Fibroblast of skin of scalp (primary cell): ENCODE measurements at places on chromosomes 3 and 15.
A peak's percentile ranks its signal among the peaks of the same experiment; 100 is the strongest.

DNA sequence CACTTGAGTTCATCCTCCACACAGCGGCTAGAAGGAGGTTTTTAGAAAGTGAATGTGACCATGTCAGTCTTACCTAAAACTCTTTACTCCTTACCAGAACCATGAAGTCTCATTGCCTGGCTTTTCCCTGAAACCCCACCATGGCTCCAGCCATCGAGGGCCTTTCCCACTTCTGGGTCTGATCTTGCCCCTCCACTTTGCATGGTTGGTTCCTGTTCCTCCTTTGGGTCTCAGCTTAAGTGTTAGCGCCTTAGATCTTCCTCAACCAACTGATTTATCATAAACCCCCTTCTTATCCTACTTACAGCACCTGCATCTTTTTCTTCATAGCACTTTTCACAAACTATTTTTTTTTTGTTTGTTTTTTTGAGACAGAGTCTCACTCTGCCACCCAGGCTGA, 45.9 kb upstream of the ULK4 start:
- DNase-seq: no peak

DNA sequence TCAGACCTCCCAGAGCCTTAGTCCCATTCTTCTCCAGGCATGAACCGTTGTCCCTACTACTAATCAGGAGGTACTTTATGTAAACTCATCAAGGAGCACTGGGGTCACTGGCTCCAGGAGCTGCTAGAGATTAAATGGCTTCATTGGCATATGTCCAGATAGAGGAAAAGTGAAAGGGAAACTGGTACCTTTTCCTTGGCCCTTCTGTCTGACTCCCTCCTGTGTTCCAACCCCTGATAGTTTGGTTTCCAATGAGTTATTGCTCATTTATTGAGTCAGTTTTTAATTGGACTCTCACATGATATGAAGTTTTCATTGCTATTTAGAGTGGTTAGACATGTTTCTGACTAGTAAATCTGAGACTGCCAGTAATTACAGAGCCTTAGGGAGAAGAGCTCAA, 130.5 kb upstream of the BFSP2 start:
- DNase-seq: no peak

GRCh38 chr15:67833710-67834511, 5.9 kb downstream of the RNU6-1 start:
- peak; percentile 43 for DNase-seq

GRCh38 chr3:157104928-157105652, 54.9 kb downstream of the CCNL1 start:
- DNase-seq: no peak

DNA sequence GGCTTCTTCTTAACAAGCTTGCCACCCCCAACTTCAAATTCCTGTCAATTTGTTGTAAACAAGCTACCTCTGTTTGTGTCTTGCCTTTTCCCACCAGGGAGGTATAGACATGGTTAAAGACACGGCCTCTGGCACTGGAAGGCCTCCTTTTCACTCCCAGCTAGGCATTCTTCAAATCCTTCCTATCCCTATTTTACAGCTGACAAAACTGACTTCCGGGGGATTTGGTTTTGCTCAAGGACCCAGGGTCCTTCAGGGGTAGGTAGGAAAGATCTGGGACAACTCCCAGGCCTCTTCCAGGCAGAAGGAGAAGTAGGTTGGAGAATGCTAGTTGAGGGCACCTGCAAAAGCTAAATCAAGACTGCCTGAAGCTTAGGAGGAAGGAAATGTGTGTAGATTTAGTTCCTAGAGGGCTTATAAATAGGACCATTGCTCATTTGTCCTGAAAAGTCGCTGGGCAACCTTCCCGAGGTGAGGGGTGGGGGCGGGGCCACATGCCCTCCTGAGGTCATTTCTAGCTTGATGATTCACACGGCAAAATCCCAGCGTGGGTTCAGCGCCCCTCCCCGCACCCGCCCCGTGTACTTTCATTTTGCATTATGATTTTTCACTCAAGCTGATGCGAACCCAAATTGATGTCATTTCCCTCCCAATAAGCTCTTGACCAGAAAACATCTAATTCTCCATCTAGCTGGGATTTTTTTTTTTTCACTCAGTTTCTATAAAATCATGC, 365.5 kb downstream of the SHQ1 start:
- peak; percentile 57 for DNase-seq

GRCh38 chr15:61196156-61196555, 32.9 kb downstream of the RORA start:
- no peak for DNase-seq

GRCh38 chr3:12289524-12289923, 654 bp downstream of the PPARG start:
- DNase-seq: no peak

DNA sequence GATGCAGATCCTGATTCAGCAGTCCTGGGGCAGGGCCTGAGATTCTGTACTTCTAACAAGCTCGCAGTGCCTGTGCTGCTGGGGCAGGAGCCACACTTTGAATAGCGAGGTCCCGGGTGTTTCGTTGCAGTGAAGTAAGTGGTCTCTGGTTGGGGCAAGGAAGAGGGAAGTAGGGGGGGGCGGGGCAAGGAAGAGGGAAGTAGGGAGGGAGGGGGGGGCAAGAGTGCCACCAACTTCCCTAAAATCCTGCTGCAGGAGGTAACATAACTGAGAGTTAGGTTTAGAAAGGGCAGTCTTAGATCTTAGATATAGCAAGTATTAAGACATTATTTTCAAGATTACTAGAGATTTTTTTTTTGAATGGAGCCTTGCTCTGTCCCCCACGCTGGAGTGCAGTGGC, 35.5 kb downstream of the CRTAP start:
- DNase-seq: no peak

DNA sequence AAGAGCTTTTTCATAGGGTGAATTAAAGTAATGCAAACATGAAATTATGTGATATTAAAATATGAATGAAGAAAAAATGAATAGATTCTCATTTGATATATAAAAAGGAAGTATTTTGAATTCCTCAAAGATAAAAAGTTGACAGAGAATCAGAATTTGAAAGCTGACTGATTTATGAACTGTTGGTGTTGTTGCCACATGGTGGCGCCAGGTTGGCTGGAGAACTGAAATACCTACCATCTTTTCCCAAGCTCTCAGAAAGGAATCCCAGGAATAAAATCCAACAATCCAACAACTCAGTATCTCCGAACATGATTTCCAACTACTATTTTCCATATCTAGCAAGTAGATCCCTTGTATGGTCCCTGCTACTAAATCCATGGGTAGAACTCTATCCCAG, 3.1 kb downstream of the MYRIP start:
- no peak for DNase-seq

DNA sequence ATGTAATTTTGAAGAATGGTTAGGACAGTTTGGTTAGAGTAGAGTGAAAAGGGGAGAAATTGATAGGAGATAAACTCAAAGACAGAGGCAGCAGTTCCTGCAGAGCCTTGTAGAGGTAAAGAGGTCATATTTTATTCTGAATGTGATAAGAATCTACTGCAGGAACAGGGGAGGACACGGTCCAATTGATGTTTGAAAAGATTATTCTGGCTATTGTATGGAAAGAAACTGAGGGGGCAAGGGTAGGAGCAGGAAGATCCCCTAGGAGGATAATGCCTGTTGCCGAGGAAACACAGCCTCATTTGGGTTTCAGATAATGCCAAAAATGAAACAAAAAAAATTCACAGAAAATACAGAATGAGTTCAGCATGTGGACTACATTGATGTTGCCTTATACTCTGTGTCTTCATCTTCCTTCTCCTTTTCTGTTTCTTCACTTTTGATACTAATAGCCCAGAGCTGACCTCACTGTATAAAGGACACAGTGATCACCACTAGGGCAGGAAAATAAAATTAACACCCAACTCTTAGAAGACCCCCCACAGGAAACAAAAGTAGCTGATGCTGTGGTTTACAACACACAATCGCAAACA, 454.6 kb upstream of the UBE2E2 start:
- no peak for DNase-seq

DNA sequence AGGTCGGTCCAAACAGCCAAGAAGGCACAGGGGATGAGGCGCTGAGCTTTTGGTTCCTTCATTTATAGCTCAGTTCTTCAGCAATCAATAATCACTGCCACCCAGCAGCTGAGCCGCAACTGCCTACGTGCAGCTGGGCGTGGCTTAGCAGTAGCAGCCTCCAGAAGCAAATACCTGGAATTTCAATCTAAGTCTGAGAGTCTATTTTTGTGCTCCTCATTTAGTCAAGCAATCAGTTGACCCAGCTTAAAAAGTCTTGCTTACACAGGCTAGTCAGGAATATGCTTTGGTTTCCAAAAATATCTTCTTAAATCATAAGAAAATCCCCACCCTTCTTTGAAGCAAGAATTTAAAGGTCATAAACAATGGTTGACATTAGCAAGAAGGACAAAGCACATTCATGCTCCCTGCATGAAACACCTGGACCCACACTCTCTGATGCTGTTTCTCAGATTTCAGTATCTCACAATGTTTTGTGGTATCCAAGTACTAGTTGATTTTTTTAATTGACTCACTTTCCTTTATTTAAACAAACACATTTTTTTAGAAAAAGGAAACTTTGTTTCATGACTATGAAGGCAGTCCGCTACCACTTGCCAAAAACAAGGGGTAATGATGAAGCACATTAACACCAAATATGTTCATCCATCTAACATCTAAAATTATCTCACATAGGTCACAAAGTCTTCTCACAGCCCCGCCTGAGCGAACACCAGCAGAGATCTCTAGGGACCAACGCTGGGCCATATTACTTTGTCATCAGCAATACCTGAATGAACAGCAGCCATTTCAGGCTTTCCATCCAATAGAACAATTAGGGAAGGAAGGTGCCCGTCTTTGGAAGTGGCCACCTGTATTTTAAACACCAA, 106.1 kb downstream of the OXNAD1 start:
- DNase-seq: no peak

DNA sequence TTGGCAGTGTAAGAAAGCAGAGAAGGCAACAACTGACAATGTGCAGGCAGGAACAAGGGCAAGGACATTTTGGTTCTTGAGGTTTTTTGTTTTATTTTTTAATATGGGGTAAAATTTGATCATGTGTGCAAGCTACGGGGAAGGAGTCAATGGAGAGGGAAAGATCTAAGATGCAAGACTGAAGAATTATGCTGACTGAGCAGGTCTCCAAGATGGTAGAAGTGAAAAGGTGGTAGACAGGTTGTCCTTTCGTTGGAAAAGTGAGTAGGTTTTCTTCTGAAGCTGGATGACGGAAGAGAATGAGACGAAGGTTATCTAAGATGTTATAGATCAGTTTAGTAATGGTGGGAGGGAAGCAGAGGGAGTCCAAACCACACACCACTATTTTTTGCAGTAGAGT, 4.2 kb downstream of the CD47 start:
- DNase-seq: no peak

- DNase-seq: peak; percentile 44
These were observed 1.3 kb downstream of the ZNF445 start for GRCh38 chr3:44476181-44476611.

- DNase-seq: peak; percentile 84
These were observed 737.7 kb upstream of the ALCAM start for GRCh38 chr3:104629038-104629437.

DNA sequence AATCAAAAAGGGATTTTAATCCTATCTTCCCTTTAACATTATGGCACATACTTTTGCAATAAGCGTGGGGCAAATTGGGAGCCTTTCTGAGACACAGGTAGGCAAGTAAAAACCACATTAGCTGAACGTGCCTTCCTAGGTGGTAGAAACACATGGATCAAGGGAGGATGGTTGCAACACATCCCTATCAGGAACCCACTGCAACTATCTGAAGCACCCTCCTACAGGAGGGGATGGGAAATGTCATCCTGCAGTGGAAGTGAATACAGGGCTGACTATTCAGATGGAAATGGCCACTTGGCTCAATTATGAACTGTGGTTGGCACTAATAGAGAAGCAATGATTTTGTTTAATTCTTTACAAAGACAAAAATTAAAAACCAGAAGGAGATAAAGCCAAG, 826.3 kb downstream of the FHIT start:
- DNase-seq: no peak

GRCh38 chr15:57152666-57153539, 223.4 kb upstream of the CGNL1 start:
- peak; percentile 68 for DNase-seq

DNA sequence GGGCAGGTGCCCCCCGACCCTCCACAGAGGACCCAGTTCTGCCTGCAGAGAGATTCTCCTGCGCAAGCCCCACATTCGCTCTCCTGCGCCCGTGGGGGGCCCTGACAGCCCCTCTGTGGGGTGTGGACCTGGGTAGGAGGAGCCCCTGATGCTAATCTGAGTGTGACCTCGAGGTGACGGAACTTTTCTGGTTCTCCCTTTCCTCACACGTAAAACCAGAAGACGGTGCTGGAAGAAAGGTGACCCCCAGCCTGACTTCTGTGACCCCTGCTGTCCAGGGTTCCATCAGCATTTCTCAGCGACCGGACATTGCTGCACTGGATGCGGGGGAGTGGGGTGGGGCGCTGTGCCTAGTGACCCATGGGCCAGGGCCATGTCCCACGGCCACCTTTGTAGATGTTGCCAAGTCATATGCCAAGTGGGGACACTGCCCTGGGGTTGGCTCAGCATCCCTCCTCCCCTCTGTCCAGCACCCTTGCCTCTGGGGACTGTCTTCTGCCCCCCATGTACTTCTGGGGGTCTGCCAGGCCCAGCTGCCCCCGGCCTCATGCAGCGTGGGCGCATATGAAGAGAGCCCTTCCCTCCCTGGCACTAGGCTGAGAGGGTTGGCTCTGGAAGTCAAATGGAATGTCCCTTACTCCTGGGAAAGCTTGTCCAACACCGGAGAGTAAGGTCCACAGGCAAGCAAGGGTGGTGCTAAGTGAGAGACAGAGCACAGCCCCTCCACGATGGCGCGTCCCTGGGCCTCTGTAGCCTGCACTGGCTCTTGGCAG, 129.1 kb upstream of the MEF2A start:
- no peak for DNase-seq

DNA sequence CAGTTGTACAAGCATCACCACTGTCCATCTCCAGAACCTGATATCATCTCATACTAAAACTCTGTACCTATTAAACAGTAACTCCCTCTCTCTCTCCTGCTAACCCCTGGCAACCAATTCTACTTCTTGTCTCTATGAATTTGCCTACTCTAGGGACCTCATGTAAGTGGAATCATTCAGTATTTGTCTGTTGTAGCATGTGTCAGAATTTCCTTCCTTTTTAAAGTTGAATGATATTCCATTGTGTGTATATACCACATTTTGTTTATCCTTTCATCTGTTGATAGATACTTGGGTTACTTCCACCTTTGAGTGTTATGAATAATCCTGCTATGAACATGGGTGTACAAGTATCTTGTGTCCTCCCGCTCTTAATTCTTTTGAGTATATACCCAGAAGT, 16.6 kb downstream of the ZNF592 start:
- no peak for DNase-seq

- no peak for DNase-seq
These were observed 223.4 kb downstream of the IGSF11 start for GRCh38 chr3:118811236-118811732.

- DNase-seq: no peak
These were observed 340.5 kb downstream of the TBC1D5 start for GRCh38 chr3:17401912-17402311.

DNA sequence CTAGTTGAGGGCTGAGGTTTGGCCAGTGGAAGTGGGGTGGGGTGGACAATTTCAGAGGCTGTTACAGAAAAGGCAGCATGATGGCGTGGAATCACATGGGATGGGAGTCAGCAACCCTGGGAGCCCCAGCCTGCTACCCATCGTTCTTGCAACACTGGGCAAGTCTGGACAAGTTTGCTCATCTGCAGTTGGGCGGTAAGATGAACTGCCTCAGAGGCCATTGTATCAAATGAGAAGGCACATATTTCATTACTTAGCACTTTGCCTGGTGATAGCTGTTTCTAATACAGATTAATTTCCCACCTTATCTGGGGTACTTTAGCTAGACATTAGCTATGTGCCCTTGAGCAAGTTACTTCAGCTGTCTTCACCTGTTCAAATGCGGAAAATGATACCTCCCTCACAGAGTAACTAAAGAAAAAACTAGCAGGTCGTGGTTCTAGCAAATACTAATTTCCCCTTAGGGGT, 248.9 kb downstream of the THSD4 start:
- no peak for DNase-seq
